ENCODE measurements at places on chromosomes 1 and 21. TPM values are rescaled to one million over a fixed set of nuclear protein-coding genes. Genes with fewer than 3 reads are reported as not detected.

- no peaks in the 10 kb centered on the region for H3K27me3 ChIP-seq
- DNase-seq: no peak
- no peaks in the 10 kb centered on the region for H3K36me3 ChIP-seq
- H3K27ac ChIP-seq: no peak overlapping the region
- no peaks in the 10 kb centered on the region for H3K4me1 ChIP-seq
These were observed 3.8 kb upstream of the KRTAP19-8 start for GRCh38 chr21:31042080-31042464.

DNA sequence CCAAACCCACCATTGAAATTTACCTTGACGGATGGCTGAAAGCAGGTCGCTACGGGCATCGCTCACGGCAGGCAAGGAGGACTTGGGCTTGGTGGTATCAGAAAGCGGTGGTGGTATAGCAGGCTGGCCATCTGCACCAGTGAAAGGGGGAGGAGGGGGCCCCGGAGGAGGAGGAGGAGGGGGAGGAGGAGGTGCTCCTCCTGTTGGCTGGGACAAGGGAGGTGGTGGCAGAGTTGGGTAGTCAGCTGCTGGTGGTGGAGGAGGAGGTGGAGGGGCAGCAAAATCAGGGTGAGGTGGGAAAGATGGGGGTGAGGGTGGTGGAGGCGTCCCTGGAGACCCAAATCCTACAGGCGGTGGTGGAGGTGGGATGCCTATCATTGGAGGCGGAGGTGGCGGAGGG lies 17.2 kb downstream of the GPR3 start:
- no peak overlapping the region for H3K27ac ChIP-seq
- H3K27me3 ChIP-seq: no peaks in the 10 kb centered on the region
- no peak for DNase-seq
- H3K4me3 ChIP-seq: no peak overlapping the region
- H3K36me3 ChIP-seq: peaks cover 46% of the 10 kb centered on the region

The DDI2 gene
- total RNA-seq: 26.3 TPM

The CD247 gene
- 0.57 TPM for total RNA-seq

All from HCT116 (cell line).